ENCODE measurements at places on chromosomes 7 and 10.

- no peak for DNase-seq
Measured at GRCh38 chr7:108455551-108455997, 662 bp downstream of the NRCAM start.

DNA sequence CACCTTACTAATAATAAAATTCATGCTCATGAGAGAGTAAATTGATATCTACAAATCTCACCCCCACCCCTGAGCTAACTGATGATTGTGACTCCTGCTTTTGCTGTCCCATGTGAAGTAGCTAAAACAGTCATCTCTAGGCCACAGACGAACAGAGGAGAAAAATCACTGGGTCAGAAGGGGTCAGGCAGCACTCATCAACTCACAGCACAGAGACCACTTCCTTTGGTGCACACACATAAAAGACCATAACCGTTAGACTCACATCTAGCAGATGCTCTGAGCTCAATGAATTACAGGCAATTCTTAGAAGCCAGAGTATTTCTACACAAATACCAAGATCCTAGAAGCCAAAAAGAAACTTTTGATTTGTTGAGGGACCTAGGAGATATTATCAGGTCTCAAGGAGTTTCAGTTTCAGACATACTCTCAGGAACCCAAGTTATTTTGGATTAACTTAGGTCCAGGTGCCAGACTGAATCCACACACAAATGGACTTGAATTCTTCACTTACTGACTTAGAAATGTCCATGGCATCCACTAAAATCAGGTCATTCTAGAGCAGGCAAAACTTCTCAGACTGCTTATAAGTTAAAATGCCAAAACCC lies 65.0 kb upstream of the TES start:
- DNase-seq, result no peak

- no peak for DNase-seq
Measured at GRCh38 chr7:124840435-124840834, 74.8 kb upstream of the GPR37 start.

DNA sequence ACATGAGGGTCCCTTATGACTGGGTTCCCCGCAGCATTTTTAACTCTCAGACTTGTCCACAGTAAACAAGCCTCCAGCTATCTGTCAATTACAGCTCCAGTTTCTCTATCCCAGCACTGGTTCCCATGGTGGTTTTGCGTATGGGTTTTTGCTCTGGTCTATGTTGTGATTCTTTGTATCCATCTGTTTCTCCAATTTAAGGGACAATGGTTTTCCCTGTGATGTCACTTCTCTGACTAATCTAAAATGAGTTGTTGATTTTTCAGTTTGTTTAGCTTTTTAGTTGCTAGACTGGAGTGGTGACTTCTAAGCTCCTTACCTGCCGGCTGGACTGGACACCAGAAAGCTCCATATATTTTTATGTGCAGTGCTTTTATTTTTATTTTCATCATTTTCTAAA lies 303.7 kb downstream of the INHBA start:
- no peak for DNase-seq

GRCh38 chr7:145431834-145432233 lies 596.0 kb upstream of the TPK1 start:
- DNase-seq, result no peak

GRCh38 chr10:117694190-117694589 lies 151.6 kb downstream of the EMX2 start:
- no peak for DNase-seq

DNA sequence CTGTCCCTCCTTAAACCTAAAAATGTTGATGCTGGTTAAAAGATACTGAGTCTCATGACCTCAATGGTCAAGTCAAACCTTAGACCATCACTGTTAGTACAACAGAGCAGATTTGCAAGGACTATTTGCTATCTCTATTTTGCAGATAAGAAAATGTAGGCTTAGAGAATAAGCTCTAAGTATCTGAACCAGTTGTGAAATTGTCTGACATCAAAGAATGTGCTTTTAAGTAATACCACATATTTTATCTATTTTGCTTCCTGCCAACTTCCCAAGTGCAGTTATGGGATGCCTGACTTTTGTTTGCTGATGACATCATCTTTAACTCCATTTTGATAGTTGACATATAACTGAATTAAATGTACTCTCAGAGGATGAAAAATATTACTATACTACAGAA lies 83.6 kb upstream of the TMEM106B start:
- no peak for DNase-seq

- DNase-seq, result no peak
Measured at GRCh38 chr7:148699024-148699781, 500 bp downstream of the CUL1 start.

- no peak for DNase-seq
Measured at GRCh38 chr10:84676536-84676935, 348.1 kb downstream of the CCSER2 start.

- no peak for DNase-seq
Measured at GRCh38 chr10:71868192-71868697, 17.2 kb upstream of the PSAP start.

DNA sequence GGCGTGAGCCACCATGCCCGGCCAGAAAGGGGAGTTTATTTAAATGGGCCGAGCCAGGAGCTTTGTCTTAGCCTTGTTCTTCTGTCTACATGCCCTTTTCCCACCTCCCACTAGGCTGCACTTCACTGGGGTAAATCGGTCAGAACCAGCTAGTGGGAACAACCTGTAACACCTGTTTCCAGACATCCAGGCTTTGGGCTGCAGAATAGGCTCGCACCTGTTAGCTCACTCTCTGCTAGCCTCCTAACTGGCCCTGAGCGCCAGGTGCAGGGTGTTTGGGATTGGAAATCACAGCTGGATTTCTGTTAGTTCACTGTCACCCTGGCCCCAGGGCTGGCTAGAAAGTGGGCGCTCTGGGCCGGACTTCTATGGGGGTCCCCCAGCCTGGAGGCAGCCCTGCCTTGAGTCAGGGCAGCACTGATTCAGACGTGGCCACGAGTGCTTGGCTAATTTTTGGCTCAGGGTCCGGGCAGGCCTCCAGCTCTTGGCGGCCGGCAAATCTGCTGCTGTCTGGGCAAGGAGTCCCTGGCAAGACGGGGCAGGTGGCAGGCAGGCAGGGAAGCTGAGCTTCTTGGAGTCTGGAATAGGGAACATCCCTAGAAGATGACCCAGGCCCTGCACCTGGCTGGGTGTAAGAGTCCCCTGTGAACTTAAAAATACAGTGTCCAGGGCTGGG lies 48.6 kb downstream of the GTF2IRD1 start:
- DNase-seq, result peak; percentile 19

DNA sequence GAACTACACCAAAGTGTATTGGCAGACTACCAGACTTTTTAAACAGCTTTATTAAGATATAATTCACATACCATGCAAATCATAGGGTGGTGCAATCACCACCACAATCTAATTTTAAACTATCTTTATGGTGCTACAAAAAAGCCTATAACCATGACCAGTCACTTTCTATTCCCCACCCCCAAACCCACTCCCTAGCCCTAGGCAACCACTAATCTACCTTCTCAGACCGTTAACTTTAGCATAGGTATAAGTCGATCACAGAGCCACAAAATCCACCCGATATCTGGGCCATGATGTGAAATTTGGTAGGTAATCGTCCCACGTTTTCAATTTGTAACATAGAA lies 536 bp upstream of the POM121 start:
- no peak for DNase-seq

- no peak for DNase-seq
Measured at GRCh38 chr10:61960396-61961120, 59.1 kb downstream of the ARID5B start.

DNA sequence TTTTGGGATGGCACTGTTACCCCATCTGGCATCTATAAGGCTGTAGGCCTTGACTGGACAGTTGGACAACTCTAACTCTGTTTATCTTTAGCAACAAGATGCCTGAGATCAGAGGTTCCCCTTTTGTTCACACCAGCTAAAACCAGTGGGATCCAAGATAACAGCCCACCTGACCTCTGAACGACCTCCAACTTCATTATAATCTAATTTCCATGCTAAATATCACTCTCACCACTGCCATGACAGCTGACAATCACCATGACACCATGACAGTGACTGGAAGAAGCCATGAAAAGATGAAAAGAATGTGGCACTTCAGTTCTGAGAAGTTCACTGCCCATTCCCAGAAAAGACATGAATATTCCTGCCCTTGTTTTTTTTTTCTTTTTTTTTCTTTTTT lies 281.4 kb upstream of the TAC1 start:
- DNase-seq, result no peak

- DNase-seq, result no peak
Measured at GRCh38 chr7:99619571-99620130, 2.9 kb downstream of the ZSCAN25 start.

DNA sequence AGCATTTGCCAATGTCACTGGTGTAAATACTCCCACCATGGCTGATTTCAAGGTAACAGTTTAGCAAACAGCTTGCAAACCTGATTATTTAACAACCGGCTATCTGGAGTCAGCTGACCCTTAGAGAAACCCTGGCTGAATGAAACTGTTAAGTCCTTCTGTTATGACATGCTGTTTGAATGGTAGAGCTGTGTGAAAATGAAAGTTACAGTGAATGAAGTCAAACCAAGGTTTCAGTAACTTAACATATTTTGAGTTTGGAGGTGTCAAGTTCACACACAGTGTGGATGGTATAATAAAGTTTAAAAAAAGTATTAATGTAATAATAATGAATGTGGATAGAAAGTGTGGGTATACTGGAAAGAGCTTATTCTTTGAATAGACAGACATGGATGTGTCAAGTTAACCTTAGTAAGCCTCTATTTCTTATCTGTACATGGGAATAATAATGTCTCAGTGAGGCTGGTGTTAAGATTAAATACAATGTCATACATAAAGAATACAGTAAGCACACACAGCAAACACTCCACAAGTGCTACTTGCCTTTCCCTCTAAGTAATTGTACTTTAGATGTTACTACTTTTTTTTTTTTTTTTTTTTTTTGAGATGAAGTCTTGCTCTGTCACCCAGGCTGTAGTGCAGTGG lies 150.4 kb downstream of the TAX1BP1 start:
- no peak for DNase-seq

DNA sequence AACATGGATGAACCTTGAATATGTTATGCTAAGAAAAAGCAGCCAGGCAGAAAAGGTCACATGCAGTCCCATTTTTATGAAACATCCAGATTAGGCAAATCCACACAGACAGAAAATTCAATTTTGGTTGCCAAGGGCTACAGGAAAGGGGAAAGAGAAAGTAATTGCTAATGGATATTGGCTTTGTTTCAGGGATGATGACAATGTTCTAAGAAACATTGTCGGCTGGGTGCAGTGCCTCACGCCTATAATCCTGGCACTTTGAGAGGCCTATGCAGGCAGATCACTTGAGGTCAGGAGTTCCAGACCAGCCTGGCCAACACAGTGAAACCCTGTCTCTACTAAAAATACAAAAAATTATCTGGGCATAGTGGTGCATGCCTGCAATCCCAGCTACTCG lies 23.0 kb downstream of the ZNF33B start:
- DNase-seq, result no peak

GRCh38 chr10:128571745-128572144 lies 445.5 kb upstream of the MKI67 start:
- no peak for DNase-seq

- DNase-seq, result no peak
Measured at GRCh38 chr7:31108097-31108657, 56.1 kb downstream of the ADCYAP1R1 start.

DNA sequence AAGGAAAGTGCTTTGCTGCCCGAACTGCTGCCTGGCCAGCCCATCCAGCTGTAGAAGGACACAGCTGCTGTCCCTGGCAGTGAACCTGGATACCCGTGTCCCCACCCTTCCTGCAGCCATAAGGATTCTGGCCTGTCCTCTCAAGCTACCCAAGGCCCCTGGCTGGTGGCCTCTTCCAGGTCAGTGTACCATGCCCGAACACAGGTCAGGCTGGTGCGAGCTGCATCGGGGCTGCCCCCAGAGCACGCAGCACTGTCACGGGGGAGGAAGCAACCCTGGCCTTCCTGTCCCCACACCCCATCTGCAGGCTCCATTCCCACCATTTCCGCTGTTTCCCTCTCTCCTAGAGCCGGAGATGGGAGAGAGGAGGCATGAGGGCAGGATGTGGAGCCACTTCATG lies 30.5 kb upstream of the PWWP2B start:
- no peak for DNase-seq

DNA sequence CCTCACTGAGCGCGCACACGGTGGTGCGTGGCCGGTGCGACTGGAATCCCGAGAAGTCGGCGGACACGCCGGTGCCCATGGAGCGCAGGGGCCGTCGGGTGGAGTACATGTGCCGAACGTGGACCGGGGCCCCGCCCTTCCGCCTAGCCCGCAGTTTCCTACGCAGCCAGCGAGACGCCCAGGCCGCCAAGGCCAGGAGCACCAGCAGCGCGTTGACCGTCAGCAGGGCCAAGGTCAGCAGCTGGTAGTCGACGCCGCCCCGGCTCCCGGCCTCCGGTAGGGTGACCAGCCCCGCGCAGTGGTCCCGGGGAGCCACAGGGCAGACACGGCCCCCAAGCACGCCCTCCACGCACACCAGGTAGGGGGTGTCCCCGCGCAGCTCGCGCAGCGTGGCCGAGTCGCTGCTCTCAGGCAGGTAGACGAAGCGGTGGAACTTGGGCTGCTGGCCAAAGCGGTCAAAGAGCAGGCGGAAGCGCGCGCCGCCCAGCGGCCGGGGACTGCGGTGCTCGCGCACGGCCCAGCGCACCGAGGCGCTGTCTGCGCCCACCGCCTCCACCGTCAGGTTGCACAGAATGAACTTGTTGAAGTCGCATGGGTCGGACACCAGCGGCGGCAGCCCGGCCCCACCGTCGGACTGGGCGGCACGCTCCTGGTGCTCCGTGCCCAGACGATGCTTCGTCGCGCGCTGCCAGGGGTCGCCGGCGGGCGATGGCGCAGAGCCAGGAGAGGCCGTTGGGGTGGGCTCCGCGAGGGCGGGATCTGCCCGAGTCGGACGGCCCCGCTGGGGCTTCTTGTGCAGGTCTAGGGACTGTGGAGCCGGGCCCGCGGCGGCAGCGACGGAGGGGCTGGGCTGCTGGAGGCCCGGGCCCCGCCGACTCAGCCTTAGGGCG lies 2.2 kb downstream of the TRIL start:
- DNase-seq, result peak; percentile 39

- no peak for DNase-seq
Measured at GRCh38 chr7:70588191-70588921, 543.6 kb upstream of the GALNT17 start.

- DNase-seq, result no peak
Measured at GRCh38 chr7:46705386-46706255, 784.5 kb upstream of the IGFBP3 start.

DNA sequence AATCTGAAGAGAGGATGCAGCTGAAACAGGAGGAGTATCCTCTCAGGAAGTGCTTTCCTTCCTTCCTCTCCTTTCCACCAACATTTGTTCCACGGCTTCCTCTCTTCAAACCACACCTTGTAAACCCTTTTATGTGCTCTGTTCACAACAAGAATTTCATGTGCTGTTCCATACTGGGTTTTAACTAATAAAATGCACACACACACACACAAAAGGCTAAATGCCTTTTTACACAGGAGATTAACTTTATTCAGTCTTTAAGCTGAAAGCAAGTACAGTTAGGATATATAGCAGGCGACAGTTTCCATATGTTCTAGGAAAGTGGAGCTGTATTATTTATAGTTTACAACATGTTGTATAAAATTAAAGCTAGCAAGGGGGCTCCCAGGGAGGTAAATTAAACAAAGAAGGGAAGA lies 106.7 kb downstream of the REEP3 start:
- DNase-seq, result no peak
